Activated CD8-positive, alpha-beta T cell treated with anti-CD3 and anti-CD28 coated beads, Interleukin-2, amount 10 ng/mL, durations not matched to agents 7 days and 5 days (primary cell): ENCODE measurements at places on chromosomes 5 and 9.

DNA sequence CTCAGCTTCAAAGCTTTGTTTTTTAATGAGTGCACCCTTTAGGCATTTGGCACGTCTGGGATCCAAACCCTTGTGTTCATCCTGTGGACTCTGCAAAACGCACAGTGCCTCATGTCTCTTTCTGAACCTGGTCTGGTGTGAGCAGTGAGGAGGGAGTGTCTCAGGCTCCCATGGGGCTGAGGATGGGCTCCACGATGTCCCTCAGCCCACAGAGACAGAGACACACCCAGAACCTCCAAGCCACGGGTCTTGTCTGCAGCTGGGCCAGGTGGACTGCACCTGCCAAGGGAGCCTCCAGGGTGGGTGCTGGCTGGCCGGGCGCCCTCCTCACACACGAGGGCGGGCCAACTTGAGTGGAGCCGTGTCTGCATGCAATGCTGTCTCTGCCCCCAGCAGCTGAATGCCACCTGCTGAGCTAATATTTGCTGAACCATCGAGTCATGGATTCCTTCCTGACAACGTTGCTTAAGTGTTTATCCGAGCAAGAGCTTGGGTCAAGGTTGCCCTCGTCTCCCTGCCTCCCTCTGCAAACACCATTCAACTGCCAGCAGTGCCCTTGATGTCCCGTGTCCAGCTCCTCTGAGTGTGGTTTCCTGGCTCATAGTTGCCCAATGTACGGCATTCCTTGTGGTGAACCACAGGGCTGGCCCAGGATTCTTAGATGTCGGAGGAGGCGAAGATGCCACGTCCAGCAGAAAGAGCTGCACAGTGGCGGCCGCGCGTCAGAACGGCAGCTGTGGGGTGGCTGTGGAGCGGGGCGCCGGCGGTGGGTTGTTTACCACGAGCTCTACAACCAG is 31.4 kb upstream of the LPCAT1 start:
- no peak for DNase-seq

DNA sequence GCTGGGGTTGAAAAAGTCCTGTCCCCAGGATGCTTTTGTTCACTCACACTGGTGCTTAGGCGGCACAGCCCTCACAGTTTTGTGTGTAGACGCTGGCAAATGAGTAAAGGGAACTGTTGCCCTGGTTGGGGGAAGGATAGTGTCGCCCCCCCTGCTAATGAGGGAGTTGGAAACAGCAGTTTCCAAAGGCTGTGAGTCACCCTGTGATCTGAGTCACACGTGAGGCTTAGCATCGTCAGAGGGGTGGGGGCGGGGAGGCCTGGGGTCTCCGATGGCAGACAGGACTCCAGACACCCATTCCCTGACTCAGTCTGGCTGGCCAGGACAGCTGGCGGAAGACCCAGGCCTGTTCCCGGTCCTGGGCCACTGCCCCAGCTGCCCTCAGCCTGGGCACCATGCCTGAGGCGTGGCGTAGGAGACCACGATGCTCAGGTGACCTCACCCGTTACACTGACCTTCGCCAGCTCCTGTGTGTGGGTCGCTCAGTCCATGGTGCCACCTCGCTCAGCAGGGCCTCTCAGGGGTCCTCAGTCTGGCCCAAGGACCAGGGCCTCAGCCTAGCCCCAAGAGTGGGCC is 2.9 kb downstream of the DNAJB5 start:
- no peak for DNase-seq

DNA sequence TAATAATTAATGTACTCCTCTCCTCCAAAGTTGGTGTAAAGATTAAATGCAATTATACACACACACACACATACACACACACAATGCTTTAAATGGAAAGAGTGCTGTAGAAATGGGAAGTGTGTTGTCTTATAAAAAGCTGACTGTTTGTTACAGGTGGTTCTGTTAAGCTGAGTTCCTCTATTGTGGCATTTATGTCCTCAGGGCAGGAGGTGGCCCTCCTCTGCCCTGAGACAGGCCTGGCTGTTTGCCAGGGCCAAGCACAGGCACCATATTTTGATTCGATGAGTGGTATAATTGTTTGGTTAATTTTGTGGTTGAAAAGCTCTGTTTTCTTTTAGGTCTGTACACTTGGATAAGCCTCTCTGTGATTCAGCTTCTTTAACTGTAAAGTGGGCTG is 573.9 kb downstream of the KIF4B start:
- no peak for DNase-seq

GRCh38 chr9:107280543-107280942 is 2.5 kb upstream of the RAD23B start:
- DNase-seq, result no peak

GRCh38 chr5:135437796-135438560 is 9.2 kb downstream of the DCANP1 start:
- DNase-seq, result peak; percentile 12

DNA sequence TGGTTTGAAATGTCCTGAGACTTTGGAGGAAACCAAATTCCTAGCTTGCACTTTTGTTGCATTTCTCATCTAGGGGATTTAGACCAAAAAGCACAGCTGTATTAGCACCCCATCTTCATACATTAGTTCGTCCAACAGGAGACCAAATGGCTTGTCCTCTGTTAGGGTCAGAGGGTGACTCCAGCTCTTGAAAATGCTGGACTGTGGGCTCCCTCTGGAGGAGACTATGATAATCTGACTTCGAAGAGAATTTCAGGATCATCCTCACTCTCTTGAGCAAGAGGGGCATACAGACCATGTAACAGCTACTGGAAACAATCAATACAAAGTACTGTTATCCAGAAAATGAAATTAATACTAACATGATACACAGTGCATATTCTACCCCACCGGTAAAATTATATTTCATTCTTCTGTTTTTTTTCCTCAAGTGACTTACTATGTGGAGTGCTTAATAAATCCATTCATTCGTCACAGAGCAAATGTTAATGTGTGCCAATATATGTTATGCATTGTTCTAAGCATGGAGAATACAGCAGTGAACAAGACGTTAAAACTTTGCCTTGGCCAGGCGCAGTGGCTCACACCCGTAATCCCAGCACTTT is 63.7 kb upstream of the PPP2CA start:
- DNase-seq, result peak; percentile 42

- no peak for DNase-seq
Measured at GRCh38 chr5:142408536-142408935, 83.7 kb upstream of the SPRY4 start.

GRCh38 chr9:86503314-86503713 is 149.1 kb upstream of the TUT7 start:
- no peak for DNase-seq

- DNase-seq, result no peak
Measured at GRCh38 chr5:149212198-149212951, 59.3 kb upstream of the AFAP1L1 start.

DNA sequence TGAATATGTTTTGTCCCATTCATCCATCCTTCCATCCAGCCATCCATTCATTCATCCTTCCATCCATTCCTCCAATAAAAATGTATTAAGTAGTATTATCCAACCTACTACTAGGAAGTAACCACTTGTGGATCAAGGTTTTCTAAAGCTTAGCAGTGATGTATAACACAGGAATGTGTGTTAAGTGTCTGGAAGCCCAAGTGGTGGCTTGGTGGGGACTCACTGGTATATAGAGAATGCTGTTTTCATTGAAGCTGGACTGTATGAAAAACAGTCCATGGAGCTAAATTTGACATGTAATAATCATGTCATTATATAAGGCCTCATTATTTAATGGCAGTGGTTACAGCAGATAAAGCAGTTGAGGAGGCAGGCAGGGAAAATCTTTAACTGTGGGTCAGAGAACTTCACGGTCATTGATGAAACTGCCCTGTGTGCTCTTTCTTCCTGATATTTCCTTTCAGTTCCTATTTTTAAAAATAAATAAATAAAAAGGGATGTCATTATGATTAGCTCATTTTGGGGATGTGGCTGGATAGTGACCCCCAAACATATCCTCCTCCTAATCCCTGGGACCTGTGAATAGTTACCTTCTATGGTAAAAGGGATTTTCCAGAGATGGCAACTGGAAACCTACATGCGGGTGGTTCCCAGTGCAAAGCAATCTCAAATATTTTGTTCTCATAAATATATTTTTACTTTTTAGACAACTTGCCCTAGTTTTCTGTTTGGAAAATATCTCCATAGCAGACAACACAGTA is 82.3 kb downstream of the DAPK1 start:
- no peak for DNase-seq

DNA sequence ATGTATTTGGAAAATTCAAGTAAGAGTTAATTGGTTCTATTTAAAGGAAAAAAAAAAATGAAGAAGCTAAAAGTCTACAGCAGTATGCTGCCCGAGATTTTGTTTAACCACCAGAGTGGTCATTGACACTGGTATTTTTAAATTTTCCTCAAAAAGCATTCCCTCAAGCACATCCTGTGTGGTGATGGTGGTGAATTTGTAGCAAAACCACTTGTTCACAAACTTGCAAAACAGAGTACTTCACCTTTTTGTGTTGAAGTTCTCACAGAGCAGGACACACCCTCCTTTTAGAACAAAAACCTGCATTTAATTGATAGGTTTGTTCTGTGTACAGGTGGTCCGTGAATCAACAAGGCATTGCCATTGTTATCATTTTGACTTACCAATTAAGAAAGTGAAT is 374.2 kb downstream of the EFNA5 start:
- no peak for DNase-seq
